GM20000 (cell line): ENCODE measurements at places on chromosomes 6 and 20.

- DNase-seq, result no peak
These were observed 22.7 kb upstream of the NTSR1 start for GRCh38 chr20:62685781-62686555.

GRCh38 chr20:42742926-42743325, 446.8 kb downstream of the PTPRT start:
- DNase-seq, result no peak

- peak; percentile 88 for DNase-seq
These were observed 867 bp downstream of the EBF4 start for GRCh38 chr20:2693286-2694007.

DNA sequence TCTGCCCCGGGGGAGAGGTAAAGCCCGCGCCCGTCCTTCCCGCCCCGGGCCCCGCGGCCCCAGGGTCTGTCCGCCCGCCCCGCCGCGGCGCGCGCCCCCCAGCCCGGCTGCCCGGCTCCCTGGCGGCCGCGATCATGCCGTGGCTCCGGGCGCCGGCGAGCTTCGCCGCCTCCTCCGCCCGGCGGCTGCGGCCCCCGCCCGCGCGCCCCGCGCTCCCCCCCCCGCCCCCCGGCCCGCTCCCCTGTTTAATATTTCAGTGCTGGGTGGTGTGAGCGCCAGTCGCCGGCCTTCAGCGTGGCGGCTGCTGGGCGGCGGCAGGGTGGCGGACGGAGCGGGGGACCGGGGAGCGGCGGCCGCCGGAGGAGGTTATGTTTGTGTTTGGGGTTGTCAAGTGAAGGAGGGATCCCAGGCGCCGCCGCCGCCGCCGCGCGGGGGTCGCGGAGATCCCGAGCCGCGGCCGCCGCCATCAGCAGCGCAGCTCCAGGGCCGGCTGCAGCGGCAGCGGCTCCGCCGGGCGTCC, at the start of gene HIVEP1:
Gene HIVEP1, plus strand, starts transcription at position 275 of the 520 bp plus-strand sequence. CDS start 3,317 bp downstream, outside the sequence.
- peak; percentile 49 for DNase-seq

DNA sequence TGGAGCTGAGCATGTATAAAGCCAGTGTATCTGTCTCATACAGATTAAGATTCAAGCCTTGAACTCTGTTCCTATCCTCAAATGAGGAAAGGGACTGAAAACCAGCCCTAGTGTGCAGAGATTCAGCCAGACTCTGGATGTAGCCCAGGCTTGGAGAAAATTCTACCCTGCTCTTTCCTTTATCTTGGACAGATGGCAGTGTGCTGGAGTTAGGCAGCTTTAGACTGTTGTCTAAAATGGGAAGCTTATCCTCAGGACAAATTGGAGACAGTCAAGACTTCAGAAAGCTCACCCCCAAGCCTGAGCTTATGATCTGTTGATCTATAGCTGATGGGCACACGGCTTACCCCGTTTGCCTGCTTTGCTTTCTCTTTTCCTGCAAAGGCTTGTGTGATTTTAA, 1057.6 kb downstream of the KIF16B start:
- DNase-seq, result no peak

GRCh38 chr6:12957321-12958051, 240.9 kb downstream of the PHACTR1 start:
- DNase-seq, result peak; percentile 17

GRCh38 chr6:83824831-83825230, 28.3 kb upstream of the RIPPLY2 start:
- DNase-seq, result no peak

DNA sequence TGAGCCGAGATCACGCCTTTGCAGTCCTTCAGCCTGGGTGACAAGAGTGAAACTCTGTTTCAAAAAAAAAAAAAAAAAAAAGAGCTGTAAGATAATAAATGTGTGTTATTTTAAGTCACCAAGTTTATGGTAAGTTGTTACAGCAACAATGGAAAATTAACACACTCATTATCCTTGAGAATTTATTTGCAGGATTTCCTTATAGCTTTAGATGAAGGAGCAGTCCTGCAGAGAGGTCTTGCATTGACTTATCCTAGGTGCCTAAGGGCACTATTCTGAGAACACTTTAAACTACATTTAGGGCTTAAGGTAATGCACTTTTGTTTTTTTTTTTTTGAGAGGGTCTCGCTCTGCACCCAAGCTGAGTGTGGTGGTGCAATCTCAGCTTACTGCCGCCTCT, 13.8 kb upstream of the SCAF8 start:
- DNase-seq, result no peak

- no peak for DNase-seq
These were observed 63.7 kb downstream of the RNGTT start for GRCh38 chr6:88899569-88900316.

GRCh38 chr6:164838068-164838615, 471.3 kb downstream of the C6orf118 start:
- DNase-seq, result no peak

- DNase-seq, result no peak
These were observed 100.8 kb downstream of the CAP2 start for GRCh38 chr6:17494177-17494576.

DNA sequence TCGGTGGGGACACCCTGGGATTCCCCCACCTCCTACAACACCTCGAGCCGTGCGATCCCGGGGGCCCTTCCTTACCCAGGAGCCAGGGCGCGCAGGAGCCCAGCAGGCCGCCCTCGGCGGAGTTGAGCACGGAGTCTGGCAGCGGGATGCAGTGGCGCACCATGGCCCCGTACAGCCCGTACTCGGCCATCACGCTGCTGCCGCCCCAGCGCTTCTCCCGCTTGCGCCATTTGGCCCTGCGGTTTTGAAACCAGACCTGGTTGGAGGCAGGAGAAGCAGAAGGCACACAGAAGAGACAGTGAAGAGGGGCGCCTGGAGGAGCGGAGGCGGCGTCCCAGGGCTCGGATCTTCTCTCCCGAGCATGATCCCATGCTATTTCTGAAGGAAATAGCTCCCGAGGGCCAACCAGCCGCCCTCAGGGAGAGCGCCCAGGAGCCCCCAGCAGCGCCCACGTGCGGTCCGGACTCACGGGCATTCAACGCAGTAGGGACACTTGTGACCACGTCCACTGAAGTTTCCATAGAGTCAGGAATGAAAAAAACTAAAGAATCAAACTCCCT, 4.3 kb downstream of the VSX1 start:
- DNase-seq, result no peak

GRCh38 chr6:91633374-91634111, 1046.7 kb upstream of the MAP3K7 start:
- peak; percentile 4 for DNase-seq

GRCh38 chr6:146041282-146041681, 12.4 kb downstream of the GRM1 start:
- DNase-seq, result no peak

- no peak for DNase-seq
These were observed 269.3 kb downstream of the ARHGAP18 start for GRCh38 chr6:129440691-129441090.

GRCh38 chr6:12024216-12024615, 12.1 kb downstream of the HIVEP1 start:
- DNase-seq, result no peak

DNA sequence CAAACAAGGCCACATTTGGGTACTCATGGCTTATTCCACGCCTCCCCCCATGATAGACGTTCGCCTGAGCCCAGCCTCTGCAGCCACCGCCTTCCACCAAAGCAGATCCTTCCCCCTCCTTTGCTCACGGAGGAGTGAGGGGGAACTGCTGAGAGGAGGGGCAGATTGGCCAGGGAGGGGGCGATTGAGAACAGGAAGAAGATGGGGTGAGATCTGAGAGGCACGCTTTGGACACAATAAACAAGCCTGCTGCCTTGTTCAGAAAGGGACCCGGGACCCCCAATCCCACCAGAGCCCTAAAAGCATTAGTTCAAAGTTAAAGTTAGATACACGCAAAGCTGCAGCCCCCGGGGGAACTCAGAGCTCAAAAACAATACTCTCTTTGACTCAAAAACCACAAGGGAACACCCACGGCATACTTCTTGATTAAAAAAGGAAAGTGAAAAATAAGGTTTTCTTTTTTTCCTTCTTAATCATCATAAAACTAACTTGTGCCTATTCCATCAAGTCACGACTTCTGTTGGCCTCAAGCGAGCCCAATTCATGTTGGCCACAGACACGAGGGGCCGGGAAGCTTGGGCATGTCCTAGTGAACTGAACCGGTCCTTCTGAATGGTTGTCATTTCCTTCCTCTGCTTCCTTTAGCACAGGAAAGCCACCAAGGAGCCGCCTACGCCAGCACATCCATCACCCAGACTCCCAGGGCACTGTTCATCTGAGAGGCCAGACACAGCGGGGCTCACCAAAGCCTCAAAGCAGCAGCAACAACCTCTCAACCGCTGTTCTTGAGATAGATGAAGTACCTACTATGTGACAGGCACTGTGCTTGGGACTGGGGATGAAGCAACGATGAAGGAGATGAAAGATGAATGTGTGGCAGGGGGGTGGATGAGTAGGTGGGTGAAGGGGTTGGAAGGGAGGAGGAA, 44.7 kb downstream of the NFATC2 start:
- peak; percentile 78 for DNase-seq

DNA sequence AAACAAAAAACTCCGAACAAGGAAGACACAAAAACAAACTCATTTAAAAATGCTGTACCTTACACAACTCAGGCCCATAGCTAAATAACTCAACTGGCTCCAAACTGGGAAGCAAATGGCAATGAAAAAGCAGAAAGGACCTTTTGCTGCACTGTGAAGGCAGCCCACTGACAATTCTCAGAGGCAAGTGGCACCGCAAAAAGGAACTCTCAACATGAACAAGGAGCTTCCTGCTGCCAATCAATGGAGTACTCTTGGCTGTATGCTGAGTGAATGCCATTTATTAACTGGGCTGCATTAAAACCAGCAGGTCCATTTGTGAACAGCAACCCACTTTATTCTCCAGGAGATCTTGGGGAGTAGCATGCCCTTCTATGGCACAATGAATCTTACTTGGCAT, 209.9 kb downstream of the PTPRK start:
- no peak for DNase-seq

- DNase-seq, result no peak
These were observed 60.4 kb downstream of the RAB44 start for GRCh38 chr6:36757943-36758508.

- no peak for DNase-seq
These were observed 4.7 kb upstream of the SULF2 start for GRCh38 chr20:47789764-47790579.

DNA sequence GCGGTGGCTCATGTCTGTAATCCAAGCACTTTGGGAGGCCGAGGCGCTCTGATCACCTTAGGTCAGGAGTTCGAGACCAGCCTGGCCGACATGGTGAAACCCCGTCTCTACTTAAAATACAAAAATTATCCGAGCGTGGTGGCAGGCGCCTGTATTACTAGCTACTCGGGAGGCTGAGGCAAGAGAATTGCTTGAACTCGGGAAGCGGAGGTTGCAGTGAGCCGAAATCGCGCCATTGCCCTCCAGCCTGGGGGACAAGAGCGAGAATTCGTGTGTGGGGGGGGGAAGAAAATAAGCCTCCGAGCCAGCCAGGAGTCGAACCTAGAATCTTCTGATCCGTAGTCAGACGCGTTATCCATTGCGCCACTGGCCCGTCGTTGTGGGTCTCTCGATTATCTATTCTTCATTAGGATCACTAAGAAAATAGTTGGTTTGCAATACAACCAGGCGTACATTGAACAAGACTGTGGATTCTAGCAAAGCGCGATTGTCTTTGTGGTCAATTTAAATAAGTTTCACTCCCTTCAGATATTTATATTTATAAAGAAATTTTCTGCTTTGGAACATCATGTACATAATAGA, 33.9 kb upstream of the PRSS16 start:
- DNase-seq, result no peak

GRCh38 chr6:167778497-167779128, 48.1 kb upstream of the AFDN start:
- DNase-seq, result no peak

GRCh38 chr6:3501826-3502500, 45.1 kb upstream of the SLC22A23 start:
- DNase-seq, result no peak

DNA sequence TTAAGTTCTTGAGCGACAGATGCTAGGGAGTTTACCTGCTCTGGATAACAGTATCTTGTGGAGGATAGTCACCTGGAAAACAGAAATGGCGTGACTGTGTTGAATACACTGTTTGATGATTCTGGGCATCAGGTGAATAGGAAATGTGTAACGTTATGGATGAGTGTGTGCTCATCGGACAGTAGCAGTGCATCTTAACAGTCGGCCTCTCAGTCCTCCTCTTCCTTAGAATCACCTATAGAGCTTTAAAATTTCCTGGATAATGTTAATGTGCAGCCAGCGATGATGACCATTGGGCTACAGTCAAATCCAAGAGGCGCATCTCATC, 217.7 kb downstream of the OR2B2 start:
- DNase-seq, result no peak

DNA sequence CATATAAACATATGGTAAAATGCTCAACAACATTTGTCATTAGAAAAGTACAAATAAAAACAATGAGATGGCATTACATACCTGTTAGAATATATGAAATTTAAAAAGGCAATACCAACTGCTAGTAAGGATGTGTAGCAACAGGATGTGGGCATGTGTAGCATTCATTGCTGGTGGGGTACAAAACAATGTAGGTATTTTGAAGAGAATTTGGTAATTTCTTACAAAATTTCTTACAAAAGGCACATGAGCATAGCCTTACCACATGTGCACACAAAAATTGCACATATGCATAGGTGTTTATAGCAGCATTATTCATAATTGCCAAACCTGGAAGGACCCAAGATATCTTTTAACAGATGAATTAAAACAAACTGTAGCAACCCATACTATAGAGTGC, 1355.1 kb upstream of the CITED2 start:
- no peak for DNase-seq

DNA sequence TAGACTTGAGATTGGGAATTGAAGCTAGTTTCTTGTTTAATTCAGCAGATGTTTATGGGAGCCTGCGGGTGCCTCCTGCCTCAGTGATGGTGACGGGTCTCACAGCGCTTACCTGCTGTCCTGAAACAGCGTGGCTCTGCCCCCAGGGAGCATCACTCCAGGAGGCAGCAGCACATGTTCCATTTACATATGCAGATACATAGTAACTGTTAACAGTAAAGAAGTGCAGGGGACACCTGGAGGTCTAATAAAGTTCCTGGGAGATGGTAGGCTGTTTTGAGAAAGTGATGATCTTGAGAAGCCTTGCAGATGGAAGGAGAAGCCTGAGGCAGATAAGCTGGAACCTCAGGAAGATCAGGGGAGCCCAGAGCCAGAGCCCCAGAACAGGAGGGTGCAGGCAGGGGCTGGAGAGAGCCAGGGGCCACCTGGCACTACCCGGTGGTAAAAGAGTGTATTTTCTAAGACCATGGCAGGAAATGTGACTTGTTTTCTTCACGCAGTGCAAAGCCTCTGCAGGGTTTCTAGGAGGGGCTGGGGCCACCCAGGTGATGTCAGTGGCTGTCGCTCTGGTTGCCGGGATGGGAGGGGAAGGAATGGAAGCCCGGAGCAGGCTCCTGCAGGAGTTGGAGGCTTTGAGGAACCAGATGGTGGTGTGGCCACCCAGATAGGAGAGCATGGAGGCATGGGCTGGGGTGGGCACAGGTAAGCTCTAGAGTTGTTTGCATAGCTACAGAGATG, 24.2 kb upstream of the KIF25 start:
- no peak for DNase-seq
